Stimulated activated CD4-positive, alpha-beta T cell treated with anti-CD3 and anti-CD28 coated beads, Interleukin-1b, Interleukin-23, amount 100 ng/mL, for 48 hours (primary cell): ENCODE measurements at places on chromosomes 3 and 15.

DNA sequence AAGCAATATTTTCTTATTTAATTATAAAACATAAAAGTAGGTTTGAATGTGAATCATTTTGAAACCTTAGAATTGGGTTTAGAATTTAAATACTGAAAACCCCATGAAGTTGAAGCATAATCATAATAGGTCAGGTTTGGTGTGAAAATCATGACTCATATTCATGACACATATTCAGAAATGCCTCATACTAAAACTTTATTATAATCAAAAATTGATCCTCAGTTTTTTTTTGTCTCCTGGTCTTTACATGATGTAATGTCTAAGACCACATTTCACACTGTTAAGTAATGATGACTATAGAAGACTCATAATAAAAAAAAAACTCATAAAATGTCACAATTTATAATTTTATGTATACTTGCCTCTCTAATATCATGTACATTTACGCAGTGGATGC lies 190.4 kb downstream of the FOXP1 start:
- DNase-seq: no peak

GRCh38 chr15:101112336-101113113 lies 139.3 kb downstream of the CHSY1 start:
- no peak for DNase-seq

- no peak for DNase-seq
Measured at GRCh38 chr15:93210995-93211394, 122.0 kb upstream of the RGMA start.

- no peak for DNase-seq
Measured at GRCh38 chr3:33103034-33103433, 6.1 kb upstream of the GLB1 start.

GRCh38 chr3:16982460-16982859 lies 97.7 kb downstream of the PLCL2 start:
- DNase-seq: no peak

GRCh38 chr3:188331166-188331565 lies 177.2 kb downstream of the LPP start:
- DNase-seq: no peak

DNA sequence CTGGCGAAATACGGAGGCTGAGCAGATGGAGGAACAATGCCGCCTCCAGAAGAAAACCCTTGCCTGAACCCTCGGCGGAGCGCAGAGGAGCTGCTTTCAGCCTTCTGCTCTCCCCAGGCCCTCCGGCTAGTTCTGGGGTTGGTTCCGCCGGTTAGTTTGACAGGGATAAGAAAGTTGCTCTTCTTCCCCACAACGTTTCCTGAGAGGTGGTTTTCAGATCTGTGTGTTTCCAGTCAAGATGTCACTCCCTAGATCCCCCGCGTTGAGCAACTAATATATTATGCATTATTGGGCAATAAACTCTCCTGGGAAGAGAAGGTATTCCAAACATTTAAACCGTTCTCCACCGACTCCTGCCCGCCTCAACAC lies 551 bp downstream of the NLGN1 start:
- DNase-seq: no peak

- DNase-seq: no peak
Measured at GRCh38 chr3:101725890-101726275, 1.5 kb downstream of the CEP97 start.

DNA sequence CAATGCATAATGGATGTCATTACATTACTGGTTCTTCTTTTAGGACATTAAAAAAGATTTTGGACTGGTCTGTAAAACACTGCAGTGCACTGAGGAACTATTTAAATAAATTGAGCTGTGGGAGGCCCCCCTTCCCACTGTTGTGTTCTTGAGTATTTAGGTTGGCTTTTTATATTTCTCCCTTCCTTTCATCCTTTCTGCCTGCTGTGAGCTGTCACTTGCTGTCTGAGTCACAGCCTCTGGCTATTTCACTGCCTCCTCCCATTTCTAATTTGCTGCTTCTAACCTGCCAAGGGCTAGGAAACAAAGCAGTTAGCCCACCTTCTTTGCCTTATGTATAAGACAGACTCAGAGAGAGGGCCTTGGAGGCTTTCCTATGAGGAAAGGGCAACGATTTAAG lies 89.0 kb upstream of the FNDC3B start:
- no peak for DNase-seq

GRCh38 chr3:13023971-13024764 lies 49.1 kb downstream of the IQSEC1 start:
- no peak for DNase-seq

DNA sequence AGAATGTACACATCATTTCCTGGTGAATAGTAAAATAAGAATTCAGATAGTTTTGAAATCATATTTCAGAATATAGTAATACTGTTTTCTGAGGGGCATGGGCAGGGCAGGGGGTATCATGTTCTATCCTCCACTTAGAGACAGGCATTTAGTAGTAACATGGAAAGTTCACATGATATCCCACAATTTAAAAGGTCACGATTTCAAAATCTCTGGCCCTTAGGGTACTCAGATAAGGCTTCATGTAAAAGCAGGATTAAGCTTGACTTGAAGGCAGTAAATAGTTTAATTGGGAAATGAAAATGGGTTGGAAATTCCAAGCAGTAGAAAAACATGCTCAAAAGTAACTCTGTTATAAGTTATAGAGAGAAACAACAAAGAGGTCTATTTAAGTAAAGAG lies 353.2 kb upstream of the AGTR1 start:
- DNase-seq: no peak

DNA sequence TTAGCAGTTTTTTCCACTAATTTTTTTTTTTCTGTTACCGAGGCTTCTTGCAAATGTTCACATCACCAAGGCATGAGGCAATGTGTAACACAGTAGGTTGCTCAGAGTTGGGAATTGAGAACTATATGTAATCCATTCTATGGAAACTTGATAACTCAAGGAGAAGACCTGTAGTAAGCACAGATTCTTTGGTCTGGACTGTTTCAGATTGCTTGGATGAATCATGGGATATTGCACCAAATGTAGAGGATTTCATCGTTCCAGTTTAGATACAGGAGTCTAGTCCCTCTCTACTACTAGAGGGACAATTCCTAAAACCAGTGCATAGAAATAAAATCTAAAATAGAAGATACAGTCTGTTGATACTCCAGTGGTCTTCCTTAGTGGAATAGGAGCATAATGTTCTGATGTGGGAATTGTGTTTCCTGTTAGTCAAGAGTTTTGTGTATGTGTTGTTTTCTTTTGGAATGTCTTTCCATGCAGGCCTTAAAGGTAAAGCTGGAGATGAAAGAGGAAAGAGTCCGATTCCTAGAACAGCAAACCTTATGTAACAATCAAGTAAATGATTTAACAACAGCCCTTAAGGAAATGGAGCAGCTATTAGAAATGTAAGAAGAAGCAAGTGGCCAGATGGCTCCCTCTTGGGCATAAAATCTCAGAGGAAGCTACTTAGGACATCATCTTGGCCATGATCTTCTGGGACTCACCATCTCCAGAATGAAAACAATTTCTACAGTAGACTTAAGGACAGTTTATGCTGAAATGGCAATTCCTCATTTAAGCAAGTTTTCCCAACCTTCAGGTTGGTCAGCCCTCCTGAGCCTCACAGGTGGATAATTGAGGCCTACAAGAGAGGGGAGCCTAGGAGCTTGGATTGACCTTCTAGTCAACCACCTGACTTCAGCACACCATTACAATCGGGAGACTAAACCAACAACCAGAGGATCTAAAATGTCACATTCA lies 10.7 kb downstream of the KNSTRN start:
- DNase-seq: no peak

DNA sequence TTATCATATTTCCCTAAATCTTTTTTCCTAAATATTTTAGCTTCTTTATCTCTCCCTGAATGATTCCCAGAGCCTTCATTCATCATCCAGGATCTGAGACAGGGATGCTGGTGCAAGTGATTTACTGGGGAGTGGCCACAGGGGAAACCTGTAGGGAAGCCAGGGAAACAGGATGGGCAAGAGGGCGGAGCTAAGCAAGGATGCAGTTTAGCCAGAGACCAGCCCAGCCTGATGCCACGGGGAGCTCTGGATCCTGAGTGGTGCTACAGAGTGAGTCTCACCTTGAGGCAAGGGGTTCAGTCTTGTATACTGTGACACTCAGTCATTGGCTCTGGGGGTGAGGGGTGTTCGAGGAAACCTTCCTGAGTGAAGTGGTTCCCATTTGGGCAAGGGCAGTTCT lies 39.7 kb upstream of the LRRFIP2 start:
- no peak for DNase-seq

DNA sequence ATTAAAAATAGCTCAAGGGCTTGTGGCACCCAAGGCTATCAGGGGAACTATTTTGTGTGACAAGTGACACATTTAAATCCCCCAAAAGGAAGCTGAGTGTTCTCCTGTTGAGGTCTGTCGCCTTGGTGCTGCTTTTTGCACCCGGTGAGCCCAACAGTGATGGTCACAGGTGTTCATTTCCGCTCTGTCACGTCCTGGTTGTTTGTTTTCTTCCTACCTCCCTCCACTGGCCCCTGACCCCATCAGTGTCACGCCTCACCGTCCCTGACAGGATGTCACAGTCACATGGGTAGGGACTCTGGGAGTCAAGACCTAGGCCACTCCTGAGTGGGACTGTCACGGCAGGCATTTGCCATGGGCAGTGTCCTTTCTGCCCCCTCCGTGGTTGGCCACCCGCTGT lies 11.2 kb downstream of the SLCO3A1 start:
- DNase-seq: no peak

- DNase-seq: no peak
Measured at GRCh38 chr3:1326546-1326945, 233.7 kb downstream of the CNTN6 start.

- DNase-seq: no peak
Measured at GRCh38 chr3:196650740-196651311, 11.3 kb downstream of the NRROS start.

DNA sequence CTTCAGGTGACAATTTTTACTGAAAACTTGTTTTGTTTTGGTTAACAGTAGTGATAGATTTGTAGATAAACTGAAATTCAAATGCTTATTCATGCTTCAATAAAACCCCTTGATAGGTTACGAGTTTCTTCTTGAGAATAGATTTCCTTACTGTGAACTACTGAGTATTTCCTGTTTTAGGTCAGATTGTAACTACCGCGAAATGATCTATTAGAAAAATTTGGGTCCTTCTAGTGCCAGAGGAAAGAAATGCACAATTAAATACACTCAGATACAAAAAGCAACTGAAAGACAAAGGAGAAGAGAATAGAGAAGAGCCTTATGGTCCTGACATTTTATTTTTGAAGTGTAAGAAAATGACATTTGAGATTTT lies 251.7 kb upstream of the TBL1XR1 start:
- no peak for DNase-seq

GRCh38 chr3:134485075-134485717 lies 589 bp downstream of the ANAPC13 start:
- no peak for DNase-seq

GRCh38 chr15:71565631-71566160 lies 244.7 kb upstream of the NR2E3 start:
- no peak for DNase-seq

DNA sequence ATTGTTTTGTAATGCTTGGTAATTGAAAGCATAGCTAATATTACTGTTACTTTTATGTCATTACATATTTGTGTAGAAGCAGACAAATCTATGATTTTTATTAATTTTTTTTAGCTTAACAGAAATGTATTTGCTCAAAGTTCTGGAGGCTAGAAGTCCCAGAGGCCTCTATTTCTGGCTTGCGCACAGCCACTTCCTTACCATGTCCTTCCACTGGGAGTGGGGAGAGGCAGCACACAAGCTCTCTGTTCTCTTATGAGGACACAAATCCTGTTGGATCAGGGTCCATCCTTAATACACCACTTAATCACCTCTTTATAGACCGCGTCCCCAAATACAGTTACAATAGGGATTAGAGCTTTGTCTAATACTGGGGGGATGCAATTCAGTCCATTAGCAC lies 1061.4 kb downstream of the OTOL1 start:
- no peak for DNase-seq

DNA sequence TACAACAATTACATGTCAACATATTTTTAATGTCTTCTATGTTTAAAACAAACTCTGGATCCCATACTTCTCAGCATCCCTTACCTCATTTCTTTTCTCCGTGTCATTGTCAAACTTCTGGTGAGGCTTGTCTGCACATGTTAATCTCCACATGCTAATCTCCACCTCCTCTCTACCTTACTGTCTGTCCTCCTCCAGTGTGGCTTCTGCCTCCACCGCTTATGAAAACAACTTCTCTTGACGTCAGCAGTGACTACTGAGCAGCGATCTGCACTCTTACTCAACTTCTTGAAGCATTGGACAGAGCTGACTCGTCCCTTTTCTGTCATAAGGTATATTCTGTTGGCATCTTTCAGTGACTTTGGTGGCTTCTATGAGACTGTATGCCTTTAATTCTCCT lies 338.2 kb upstream of the THRB start:
- no peak for DNase-seq

- DNase-seq: no peak
Measured at GRCh38 chr3:64094713-64095079, 71.4 kb upstream of the PSMD6 start.

DNA sequence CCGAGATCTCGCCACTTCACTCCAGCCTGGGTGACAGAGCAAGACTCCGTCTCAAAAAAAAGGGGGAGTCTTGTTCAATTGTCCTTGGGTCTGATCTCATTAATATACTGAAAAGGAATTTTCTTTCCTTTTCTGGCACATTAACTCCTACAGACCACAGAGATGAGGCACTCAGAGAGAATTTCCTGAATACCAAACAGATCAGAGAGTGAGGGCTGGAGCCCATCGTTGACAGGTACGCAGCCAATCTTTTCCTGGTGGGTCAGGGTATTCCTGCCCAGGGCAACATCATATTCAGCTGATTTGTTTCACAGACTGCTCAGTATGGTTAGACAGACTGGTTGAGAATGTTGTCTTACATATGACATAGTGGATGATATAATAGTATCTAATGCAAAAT lies 82.8 kb upstream of the TNFSF10 start:
- no peak for DNase-seq

GRCh38 chr3:117910820-117911521 lies 1123.7 kb downstream of the IGSF11 start:
- DNase-seq: no peak

DNA sequence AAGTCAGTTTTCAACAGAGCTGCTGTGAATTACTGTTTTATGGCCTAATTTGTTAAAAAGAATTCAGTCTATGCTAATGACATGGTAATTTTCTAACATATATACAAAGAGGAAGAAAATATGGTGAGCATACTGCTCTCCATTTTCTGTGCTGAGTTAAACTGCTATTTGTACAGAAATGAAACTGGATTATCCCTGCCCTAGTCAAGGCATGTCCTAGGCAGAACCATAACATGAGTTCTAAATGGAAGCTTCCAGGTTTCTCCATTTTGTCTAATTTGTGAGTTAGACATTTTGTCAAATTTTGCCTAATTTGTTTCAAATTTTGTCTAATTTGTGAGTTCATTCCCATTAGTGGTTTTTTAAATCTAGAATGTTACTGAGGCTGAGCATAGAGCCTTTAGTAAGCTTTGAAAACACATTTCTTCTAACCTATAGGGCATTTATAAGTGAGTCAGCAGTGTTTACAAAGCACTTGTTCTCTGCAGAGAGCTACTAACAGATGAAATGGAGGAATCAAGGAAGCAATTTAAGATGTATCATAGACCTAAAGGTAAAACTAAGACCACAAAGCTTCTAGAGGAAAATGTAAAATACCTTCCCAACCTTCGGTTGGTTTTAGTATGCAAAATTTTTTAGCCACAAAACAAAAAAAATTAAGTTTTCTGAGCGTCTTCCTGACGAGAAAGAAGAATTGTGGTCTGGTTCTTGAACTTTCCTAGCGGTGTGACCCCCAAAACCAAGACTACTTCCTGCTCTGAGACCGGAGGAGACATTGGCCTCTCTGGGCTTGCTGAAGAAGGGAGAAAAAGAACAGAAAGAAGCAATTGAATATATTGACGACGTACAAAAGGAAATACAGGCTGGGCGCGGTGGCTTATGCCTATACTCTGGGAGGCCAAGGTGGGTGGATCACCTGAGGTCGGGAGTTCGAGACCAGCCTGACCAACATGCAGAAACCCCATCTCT lies 9.8 kb downstream of the P2RY14 start:
- DNase-seq: peak; percentile 22
